Fibroblast of skin of scalp (primary cell): ENCODE measurements at places on chromosomes 6 and 20.

DNA sequence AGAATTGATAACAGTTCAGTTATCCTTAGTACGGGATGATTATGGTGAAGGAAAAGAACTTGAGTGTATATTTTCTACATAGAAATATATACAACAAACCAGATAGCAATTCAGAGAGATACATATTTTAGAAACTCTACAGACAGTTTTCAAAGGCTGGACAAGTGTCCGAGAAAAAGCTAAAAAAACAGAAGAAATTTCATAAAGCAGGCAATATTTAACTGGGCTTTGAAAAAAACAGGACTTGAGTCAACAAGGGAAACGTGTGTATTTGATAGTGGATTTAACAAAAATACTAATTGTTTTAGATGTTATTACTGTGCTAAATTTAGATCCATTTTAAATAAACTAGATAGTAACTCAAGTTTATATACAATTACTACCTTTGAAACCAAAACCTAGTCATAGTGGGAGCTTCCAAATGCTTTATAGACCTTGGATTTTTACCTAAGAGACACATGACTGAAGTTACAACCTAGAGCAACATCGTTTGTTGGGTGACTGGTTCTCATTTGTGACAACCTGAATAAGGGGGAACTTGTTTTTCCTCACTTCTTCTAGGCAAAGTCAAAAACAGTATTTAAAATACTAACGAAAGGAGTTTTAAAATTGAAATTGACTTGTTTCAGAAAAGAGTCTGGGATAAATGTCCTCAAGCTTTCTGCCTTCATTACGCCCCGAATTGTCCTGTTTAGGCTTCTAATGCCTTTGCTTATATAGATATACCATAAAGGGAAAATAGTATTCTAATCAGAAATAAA, 116.7 kb upstream of the PRSS16 start:
- no peak for DNase-seq

GRCh38 chr20:59455402-59456341, 148.7 kb upstream of the PHACTR3 start:
- DNase-seq = peak; percentile 46

GRCh38 chr20:57712341-57712740, 2.5 kb upstream of the PMEPA1 start:
- DNase-seq = no peak

GRCh38 chr6:149452037-149452939, 32.5 kb downstream of the ZC3H12D start:
- no peak for DNase-seq

- DNase-seq = no peak
These were observed 202.0 kb downstream of the CENPW start for GRCh38 chr6:126541806-126542491.

DNA sequence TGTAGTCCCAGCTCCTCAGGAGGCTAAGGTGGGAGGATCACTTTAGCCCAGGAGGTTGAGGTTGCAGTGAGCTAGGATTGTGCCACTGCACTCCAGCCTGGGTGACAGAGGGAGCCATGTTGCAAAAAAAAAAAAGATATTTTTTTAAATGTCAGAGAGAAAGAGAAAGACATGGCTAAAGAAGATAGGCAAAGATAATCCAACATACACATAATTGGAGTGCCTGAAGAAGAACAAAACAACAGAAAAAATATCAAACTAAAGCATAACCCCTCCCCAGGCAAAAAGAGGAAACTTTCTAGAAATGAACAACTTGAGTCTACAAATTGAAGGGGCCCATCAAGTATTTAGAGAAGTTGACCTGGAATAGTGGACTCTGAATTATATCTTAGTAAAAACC, 14.0 kb upstream of the GRM4 start:
- DNase-seq = no peak

DNA sequence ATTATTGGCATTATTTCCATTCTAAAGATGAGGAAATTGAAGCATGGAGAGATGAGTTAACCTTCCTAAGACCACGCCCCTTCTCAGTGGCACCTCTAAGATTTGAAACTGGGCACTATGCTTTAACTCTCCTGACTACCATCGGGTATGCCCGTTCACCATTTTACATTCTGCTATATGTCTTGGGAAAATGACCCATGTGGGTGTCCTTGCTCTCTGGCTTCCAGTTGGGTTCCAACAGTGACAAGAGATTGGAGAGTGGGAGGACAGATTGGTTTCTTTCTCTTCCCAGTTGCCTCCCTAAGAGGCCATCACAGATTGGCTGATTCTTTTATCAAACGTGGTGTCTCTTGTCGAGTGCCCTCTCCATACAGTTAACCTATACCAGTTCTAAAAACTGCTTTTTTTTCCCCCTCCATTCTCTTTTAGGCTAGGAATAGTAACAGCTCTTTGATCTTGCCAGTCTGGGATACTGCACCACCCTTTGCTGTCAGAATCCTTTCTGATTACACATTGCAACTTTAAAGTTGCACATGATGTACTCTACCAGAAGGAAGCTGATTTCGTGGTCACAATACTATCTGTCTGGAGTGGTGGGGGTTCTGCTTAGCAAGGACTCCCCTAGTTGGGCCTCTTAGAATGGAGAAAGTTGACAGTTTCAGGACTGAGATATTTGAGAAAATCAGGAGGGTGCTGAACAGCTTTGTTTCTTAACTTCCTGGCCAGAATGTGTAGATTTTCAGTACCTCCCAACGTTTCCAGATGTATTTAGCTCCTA, 88.0 kb upstream of the ELOVL5 start:
- DNase-seq = peak; percentile 18

- DNase-seq = no peak
These were observed 8.2 kb downstream of the RNF144B start for GRCh38 chr6:18395177-18395855.

DNA sequence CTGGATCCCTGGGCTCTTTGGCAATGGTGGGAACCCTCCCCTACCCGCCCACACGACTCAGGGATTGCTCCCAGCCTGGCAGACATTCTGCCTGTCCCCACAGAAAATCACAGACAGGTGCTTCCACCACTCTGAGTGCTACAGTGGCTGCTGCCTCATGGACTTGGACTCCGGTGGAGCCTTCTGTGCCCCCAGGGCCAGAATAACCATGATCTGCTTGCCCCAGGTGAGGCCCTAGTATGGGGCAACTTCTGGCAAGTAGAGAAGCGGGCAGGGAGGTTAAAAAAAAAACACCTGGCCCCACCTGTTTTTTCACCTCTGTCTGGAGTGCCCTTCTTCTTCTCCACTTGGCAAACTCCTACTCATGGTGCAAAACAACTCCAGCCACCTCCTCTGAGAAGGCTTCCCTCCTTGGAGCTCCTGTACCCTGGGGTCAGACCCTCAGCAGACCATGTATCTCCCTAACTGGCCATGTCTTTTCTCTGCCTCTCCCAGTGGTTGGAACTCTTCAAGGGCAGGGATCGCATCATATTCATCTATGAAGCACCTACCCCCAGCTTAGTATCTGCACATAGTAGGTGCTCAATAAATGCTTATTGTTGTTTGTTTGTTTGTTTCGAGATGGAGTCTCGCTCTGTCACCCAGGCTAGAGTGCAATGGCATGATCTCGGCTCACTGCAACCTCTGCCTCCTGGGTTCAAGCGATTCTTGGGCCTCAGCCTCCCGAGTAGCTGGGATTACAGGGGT, 1.1 kb downstream of the CLPSL2 start:
- DNase-seq = no peak

DNA sequence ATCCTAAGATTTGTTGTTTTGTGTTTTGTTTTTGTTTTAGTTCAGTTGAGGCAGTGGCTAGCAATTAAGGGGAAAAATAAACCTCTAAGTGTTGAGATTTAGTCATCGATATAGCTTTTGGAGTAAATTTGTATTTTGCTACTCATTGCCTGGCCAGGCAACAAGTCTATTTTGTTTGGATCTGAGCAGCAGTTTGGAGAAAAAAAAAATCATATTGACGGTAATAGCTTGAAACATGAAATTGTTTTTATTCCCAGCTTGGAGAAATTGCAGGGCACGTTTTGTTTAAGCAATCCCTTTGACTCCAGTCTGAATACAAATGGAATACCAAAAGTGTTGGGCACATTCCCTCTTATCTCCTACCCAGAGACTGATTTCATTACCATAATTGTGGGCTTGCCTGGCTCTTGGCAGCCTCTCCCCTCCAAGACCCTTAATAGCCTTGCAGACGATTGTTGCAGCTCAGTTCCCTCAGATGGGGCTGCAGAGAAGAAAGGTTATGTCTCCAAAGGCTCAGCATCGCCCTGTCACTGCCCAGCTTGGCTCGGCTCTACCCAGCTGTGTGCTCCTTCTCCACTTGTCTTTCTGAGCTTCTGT, 56.0 kb downstream of the ISM1 start:
- no peak for DNase-seq

DNA sequence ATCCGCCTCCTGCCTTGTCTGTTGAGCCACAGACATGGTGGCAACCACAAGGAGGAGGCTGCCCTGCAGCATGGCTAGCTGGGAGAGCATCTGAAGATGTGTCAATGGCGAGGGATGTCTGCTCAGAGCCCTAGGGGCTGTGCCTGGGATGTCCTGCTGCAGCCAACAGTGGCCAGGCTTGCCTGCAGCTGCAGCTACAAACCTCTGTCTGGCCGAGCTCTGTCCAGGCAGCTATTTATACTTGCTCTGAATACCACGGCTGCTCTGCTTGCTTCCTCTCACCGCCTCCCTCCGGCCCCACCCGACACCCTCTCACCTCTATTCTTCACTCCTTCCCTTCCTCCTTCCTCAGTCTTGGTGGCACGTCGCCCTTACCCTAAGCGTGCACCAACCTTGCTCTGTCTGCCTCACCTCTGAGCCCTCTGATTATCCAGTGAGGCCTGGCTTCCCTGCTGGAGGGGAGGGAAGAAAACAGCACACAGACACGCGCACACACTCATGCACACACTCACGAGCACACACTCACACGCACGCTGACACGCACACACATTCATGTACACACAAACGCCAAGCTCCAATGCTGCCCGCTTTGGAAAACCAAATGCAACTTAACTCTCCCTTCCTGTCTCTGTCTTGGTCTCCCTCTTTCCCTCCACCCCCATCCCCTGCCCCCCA, at the start of gene ANGPT4:
ANGPT4 (minus strand) TSS at position 210 of the 675 bp plus-strand sequence; CDS start at position 90, 120 bp downstream.
- DNase-seq = no peak

- DNase-seq = no peak
These were observed 100.4 kb downstream of the CD83 start for GRCh38 chr6:14217728-14218518.

DNA sequence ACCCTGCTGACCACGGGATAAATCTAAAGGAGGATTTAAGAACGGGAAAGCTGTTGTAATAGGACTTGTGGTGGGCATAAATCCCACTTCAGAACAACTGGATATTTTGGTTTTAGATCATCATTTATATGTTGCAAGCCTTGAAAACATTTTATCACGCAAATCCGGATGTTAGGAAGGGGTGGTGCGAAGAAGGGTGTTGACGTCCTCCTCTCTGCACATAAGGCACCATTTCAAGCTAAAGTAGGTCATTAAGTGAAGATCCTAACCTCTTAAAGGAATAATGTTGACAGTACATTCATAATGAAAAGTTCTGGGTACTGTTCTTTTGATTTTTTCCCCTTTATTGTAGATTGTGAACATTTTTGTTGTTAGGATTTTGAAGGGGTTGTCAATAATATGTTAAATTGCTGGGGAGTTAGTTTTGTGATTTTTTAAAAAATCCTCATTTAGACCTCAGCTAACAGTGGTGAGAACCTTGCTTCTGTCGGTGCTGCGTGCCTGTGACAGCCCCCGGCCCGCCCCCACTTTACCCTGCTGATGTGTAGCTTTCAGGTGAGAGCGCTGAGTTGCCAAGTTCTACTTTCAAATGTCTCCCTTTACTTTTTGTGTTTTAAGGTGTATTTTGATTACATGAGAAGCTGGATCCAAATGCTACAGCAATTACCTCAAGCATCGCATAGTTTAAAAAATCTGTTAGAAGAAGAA, 88.8 kb downstream of the MAP3K4 start:
- DNase-seq = no peak

DNA sequence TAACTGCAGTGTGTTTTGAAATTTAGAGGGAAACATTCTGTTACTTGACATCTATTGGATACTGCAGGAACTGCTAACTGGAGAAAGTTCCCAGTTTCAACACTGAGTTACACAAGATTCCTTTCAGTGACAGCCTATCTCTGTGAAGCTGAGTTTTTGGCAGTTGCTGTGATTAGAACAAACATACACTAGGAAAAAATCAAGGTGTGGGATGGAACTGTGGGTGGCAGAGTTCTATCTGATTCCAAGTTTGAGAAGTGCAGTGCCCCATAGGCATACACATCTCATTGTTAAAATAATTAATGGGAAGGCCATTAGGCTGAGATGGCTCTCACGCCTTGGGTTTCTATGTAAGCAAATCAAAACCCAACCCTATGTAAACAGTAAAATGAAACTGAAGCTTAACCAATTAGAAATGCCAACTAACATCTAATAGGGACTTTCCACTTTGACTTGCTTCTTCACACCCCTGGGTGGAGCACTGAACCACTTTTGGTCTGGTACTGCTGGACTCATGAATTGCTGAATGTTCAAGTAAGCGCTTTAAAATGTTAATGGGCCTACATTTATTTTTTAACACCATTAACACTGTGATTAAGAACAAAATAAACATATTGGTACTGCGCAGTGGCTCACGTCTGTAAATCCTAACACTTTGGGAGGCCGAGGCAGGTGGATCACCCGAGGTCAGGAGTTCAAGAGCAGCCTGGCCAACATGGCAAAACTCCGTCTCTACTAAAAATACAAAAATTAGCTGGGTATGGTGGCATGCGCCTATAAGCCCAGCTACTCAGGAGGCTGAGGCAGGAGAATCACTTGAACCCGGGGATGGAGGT, 55.2 kb upstream of the TBC1D7 start:
- no peak for DNase-seq

DNA sequence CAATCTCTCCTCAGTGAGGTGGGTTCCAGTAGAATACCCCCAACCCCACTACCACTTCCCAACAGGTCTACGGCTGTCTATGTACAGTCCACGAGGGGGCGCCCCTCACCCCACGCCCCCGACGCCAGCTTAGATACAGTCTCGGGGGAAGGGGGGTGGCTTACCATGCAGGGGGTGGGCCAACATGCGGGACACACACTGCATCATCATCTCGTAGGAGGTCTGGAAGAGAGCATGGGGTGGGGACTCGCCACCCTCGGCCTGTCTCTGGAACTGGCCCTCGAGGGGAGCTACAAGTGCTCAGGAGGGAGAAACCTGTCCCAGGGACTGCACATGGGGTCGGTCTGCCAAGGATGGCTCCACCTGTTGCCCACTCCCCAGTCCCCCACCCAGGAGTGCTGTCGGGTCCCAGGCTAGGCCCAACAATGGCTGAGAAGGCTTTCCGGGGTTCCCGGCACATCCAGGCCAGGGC, 8.5 kb downstream of the MTCH1 start:
- DNase-seq = peak; percentile 9

DNA sequence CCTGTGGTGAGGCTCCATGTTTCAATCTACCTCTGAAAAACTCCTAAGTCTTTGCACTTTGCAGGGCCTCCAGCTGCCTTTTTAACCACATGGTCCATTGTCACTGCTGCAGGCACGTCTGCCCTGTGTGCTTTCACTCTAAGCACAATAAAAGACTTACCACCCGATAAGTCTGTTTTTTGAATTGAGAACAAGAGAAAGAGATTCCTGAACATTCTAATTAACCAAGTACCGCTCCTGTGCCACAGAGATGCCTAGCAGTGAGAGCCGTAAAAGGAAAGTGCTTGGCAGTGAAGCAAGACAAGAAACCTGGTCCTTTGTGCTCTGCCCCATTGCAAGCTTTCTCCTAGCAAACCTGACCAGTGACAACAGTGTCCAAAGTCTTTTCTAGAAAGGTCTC, 487.6 kb upstream of the FLRT3 start:
- no peak for DNase-seq

GRCh38 chr6:75118925-75119515, 86.8 kb downstream of the COL12A1 start:
- no peak for DNase-seq
